ENCODE measurements at places on chromosomes 11 and 22. TPM values are rescaled to one million over a fixed set of nuclear protein-coding genes. Genes with fewer than 3 reads are reported as not detected.

GRCh38 chr11:65381716-65382032 is 772 bp downstream of the SLC25A45 start:
- no peak for DNase-seq

DNA sequence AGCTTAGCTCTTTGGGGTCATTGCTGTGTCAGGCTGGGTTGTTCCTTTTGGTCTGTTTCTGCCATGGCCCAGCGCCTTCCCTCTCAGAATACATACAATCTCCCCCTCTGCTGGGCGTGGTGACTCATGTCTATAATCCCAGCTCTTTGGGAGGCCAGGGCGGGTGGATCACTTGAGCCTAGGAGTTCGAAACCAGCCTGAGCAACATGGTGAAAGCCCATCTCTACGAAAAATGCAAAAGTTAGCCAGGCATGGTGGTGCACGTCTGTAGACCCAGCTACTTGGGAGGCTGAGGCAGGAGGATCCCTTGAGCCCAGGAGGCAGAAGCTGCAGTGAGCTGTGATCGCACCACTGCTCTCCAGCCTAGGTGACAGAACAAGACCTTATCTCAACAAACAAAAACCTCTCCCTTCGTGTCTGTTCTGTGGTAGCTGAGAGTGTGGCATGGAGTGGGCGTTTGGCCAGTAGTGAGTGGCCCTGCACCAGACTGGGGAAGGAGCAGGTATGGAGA is 46.7 kb upstream of the RAB1B start:
- DNase-seq, result peak; percentile 44

DNA sequence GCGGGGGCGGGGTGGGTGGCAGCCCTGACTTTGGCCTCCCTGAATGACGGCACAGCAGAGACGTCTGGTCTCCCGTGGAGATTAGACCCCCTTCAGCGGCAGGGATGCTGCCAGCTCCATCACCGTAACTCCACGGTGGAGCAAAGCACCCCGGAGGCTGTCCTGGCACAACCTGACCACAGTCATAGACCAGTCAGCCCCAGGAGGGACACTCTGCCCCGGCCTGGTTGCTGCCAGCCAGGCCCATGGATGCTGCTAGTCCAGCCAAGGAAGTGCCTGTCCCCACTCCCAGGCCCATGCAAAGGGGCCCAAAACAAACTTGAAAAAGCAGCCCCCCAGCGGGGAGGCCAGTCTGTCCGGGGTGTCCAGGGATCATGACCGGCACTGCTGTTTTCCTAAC is 11.5 kb upstream of the ANO1 start:
- no peak for DNase-seq

- peak; percentile 45 for DNase-seq
Observed at GRCh38 chr11:70732881-70733196, 334.5 kb downstream of the CTTN start.

DNA sequence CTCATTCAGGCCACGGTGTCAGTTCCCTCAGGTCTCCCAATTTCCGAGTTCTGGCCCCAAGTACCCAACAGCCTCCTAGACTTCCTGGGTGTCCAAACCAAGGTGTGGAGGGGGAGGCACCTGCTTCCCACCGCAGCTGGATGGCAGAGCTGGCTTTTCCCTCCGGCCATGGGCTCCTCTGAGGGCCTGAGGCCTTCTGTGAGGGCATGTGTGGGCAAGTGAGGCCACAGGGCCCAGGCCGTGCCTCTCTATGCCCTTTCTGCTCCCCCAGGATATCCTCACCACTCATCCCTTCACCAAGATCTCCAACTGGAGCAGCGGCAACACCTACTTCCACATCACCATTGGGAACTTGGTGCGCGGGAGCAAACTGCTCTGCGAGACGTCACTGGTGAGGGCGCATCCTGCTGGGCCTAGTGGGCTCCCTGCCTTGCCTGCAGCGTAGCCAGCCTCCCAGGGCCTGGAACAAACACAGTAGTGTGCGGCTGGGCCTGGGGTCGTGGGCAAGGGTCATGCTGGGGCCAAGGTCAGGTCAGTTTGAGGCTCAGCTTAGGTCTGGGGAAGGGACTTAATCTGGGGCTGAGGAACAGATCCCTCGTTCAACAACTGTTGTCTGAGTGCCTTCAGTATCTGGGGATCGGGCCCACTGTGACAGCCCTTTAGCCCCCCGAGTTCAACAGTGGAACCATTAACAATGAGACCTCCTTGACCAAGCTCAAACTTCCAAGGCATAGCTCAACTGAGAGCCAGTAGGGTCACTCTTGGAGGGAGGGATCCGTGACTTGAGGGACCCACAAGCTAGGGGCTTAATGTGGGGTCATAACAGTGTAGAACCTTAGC is 85.8 kb downstream of the MYO7A start:
- peak; percentile 51 for DNase-seq

DNA sequence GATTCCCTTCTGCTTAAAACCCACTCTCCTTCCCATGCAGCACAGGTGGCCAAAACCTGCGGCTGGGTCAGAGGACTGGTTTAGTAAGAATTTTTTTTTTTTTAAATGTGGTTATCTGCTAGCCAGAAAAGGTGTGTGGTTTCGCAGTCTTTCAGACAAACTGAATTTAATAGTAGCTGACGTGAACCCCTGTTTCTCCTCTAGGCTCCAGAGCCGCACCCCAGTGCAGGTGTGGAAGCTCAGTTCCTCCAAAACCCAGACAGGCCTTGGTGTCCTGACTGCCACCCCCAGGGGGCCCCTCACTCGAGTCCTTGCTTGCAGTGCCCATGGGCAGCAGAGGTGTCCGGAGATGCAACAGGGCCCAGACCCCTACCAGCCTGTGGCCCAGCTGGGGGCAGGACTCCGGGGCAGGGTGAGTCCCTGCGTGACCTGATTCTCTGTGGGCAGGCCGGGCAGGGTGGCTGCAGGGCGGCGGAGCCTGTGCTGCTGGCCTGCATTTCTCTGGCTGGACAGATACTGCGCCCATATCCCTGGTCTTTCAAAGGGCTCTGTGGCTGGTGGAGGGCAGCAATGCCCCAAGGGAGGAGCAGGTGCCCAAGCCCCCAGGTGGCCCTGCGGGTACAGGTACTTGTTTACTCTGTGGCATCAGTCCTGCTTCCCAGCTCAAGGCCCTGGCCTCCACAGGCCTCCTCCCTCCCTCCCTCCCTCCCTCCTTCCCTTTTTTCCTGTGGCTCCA is 15.2 kb downstream of the KCNQ1 start:
- DNase-seq, result peak; percentile 72

- no peak for DNase-seq
Observed at GRCh38 chr22:50298937-50299784, 8.3 kb downstream of the PLXNB2 start.

- no peak for DNase-seq
Observed at GRCh38 chr11:64650923-64651523, 60.0 kb downstream of the SLC22A12 start.

- peak; percentile 66 for DNase-seq
Observed at GRCh38 chr11:2523821-2524391, 79.1 kb downstream of the KCNQ1 start.

DNA sequence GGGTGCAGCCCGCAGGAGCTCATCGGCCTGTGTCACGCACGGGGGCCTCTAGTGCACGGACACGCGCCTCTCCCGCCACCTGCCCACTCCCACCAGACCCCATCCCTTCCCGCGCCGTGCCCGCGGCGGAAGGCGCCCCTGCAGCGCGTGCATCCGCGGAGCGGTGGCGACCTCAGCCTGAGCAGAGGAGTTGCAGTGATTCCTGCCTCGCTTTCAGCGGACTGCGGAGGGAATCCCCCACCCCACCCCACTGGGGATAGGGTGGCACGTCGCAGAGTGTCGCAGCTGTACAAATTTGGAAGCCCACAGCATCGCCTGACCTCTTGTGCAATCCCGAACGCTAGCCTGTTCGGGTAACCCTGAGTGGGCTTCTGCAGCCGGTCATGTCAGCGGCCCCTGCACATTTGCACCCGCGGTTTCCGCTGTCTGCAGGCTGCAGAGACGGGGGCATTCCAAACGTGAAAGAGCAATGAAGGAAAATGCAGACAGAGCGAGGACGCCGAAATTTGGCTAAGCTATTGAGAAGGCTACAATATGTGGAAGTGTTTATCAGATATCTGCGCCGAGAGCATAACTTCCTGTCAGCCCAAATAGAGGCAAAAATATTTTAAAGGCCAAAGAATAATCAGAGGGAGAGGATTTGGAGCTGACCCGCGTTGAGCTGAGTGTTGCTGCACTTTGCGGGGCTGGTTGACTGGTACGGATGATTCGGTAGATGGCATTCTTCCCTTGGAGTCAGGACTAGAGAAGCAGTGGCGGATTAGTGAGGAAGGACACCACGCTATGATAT is 617 bp upstream of the ARHGAP20 start:
- DNase-seq, result no peak

- DNase-seq, result no peak
Observed at GRCh38 chr11:94731880-94732601, 36.1 kb upstream of the AMOTL1 start.

GRCh38 chr11:21142007-21142406 is 472.6 kb downstream of the NELL1 start:
- DNase-seq, result no peak

- no peak for DNase-seq
Observed at GRCh38 chr11:27183672-27184457, 143.2 kb downstream of the BBOX1 start.

- no peak for DNase-seq
Observed at GRCh38 chr11:8309311-8309710, 45.6 kb upstream of the LMO1 start.

DNA sequence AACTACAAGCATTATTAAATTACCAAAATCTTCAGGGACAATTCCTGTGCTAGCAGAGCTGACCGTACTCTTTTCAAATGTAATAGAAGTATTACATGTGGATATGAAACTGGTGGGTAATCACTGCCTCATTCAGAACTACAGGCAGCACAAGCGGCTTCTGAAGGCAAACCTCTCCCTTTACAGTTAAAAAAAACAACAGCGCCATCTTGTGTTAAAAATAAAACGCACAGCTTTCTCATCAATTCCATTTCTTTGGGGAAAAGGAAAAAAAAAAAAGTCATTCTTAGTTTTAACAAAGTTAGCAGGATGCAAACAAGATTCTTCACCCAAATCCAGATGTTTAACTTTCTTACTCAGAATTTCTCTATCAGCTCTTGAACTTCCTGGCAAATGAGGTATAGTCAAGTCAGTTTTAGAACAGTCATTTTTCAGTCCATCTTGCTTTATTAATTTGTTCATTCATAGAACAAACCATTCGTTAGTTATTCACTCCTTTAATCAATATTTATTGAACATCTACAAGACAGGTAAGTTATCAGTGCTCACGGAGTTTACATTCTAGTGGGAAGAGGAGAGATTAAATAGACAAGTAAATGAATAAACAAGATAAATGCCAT is 331.8 kb upstream of the MPPED2 start:
- DNase-seq, result no peak

GRCh38 chr11:2129699-2130366 is 9.4 kb downstream of the IGF2 start:
- DNase-seq, result peak; percentile 69

DNA sequence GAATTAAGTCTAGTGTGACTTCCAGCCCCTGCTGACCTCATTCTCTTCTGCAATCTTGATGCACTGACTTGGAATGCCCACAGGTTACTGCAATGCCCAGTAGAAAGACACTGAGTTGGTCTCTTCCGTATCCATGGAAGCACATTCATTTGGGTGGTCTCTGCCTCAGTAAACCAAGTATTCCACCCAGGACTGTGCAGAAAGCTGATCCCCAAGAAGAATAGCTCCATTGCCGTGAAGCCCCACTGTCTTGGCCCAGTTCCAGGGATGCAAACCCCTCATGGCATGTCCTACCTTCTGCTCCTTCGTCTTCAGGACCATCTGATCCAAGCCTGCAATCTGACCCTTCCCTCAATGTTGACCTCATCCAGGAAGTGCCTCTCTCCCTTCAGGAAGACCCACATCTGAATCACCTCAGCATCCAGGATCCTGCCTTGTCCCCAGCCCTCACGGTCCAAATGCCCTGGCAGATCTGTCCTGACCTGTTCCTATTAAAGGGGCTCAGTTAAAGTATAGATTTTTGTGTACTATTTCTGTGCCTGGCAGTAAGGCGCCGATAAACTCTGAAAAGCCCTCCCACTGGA is 425.8 kb downstream of the SOX6 start:
- DNase-seq, result no peak

GRCh38 chr11:61555051-61555969 is 25.6 kb downstream of the SYT7 start:
- no peak for DNase-seq

C1QTNF4 gene
- 1.9 TPM for polyA plus RNA-seq

KRTAP5-10 gene
- polyA plus RNA-seq, result 0.13 TPM

FAM111B gene
- polyA plus RNA-seq, result 1.6 TPM

SPDYC gene
- polyA plus RNA-seq, result not detected

LRRC10B gene
- 0.32 TPM for polyA plus RNA-seq

ISX gene
- not detected for polyA plus RNA-seq

TREH gene
- polyA plus RNA-seq, result 0.33 TPM

IGF2 gene
- 4.0 TPM for polyA plus RNA-seq

OR10D3 gene
- polyA plus RNA-seq, result not detected

SLC43A1 gene
- polyA plus RNA-seq, result 8.4 TPM

MS4A7 gene
- polyA plus RNA-seq, result 41.8 TPM

MOV10L1 gene
- not detected for polyA plus RNA-seq

OR51E1 gene
- 0.06 TPM for polyA plus RNA-seq
